ENCODE measurements at places on chromosomes 7 and 10.

- DNase-seq, result no peak
Observed at GRCh38 chr7:81005254-81005653, 86.4 kb upstream of the SEMA3C start.

GRCh38 chr10:97820096-97820704 is 29.4 kb upstream of the GOLGA7B start:
- DNase-seq, result no peak

DNA sequence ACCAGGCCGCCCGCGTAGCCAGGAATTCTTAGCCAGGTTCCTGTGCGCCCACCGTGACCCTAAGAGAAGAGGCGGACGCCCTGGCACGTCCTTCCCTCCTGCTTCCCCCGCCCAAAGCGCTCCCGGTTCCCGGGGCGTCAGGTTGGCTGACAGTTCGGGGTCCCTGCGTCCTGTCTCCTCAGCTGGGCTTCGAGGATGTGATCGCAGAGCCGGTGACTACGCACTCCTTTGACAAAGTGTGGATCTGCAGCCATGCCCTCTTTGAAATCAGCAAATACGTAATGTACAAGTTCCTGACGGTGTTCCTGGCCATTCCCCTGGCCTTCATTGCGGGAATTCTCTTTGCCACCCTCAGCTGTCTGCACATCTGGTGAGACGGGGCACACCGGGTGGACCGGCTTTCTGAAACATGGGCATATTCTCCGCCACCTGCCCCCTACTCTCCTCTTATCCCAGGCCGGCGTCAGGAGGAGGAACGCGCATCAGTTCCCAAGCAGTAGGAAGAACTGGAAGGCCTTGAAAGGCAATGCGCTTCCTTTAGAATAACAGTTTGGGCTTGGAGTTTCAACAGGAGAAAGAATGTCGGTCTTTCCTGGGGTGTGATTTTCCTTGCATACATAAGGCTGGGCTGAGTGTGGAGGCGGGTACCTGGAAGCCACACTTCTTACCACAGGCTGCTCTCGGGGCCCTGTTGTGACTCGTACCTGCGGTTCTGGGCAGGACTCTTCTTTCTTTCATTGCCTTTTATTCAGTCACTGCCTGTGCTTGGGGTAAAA is 728 bp downstream of the CAV2 start:
- peak; percentile 67 for DNase-seq

GRCh38 chr10:42990721-42991441 is 86.0 kb upstream of the RET start:
- DNase-seq, result peak; percentile 40

- DNase-seq, result no peak
Observed at GRCh38 chr10:42477170-42477569, 161.2 kb downstream of the ZNF33B start.

DNA sequence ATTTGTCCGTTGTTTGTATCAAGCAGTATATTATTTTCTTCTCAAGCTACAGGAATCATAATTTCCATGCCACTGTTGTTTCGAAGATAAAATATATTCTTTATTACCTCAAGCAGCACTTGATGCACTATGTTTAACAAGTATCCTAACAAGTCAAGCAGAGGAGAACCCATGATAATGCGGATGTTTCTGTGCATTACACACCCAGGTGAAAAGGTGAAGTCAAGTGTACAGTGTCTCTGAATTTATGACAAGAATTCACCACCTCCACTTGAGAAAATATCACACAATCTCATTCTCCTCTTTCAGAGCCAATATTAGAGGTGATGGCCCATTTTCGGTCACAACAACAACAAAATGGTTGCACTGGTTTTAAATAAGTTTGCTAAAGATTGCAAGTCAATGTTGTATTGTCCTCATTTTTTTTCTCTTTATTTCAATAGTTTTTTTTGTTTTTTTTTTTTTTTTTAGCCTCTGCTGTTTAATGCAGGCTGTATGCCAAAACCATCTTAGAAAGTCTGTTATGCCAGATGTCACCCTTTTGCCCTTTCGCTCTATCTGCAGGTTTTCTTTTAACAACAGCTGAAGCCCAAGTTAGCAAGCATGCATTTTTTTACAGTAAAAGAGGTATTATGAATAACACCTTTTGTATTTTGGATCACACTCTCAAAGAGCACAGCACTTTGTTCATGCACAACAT is 568.7 kb upstream of the LRRN3 start:
- no peak for DNase-seq
